ENCODE measurements at places on chromosomes 16 and 17. TPM values are rescaled to one million over a fixed set of nuclear protein-coding genes. Genes with fewer than 3 reads are reported as not detected.

The HSD11B2 gene
- not detected for total RNA-seq

- DNase-seq = no peak
Measured at GRCh38 chr17:278055-278675, 74.4 kb downstream of the RPH3AL start.

GRCh38 chr17:5822281-5823060 lies 238.2 kb upstream of the NLRP1 start:
- no peak for DNase-seq

DNA sequence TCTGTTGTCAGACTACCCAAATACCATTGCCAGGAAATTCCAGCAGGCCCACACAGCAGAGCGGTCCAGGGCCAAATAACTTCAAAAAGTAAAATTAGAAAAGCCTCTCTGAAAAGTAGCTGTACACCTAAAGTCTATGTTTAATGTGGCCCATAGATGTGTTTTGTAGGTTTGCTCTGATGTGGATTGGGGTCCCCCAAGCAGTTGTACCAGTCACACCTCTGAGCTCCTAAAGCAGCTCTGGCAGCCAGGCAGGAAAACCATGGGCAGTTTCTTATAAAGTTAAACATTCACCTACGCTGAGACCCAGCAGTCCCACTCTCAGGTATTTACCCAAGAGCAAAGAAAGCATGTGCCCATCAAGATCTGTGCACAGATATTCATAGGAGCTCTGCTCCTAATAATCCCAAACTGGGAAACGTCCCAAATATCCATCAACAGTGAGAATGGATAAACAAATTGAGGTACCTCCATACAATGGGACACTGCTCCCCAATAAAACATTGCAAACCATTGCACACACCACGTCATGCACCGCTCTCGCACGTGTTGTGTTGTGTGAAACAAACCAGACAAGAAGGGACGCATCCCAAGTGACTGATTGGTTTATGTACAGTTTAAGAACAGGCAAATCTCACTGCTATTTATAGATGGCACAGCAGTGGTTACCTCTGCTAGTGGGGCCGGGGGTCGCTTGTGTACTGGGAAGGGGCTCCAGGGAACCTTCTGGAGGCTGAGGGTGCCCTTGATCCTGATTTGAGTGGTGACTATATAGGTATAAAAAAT lies 15.8 kb upstream of the PRM1 start:
- DNase-seq = peak; percentile 74

- no peak for DNase-seq
Measured at GRCh38 chr16:20812510-20812909, 6.2 kb downstream of the REXO5 start.

DNA sequence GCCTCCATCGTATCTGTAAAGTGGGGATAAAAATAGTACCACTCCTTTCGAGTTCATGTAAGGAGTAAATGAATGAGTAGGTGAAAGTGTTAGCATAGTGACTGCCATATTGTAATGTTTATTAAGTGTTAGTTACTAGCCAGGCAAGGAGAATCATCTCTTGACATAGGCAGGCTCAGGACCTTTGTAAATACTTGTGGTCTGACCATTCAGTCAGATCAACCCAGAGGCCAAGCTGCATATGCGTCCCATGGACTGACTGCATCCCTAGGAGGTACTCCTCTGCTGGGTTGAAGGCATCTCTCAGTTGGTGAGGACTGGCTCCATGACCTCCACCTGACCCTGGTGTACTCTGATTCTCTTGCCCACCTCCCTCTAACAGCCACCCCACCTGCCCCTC lies 40.5 kb upstream of the CDRT4 start:
- no peak for DNase-seq

GRCh38 chr16:85258166-85258565 lies 145.9 kb upstream of the CIBAR2 start:
- no peak for DNase-seq

DNA sequence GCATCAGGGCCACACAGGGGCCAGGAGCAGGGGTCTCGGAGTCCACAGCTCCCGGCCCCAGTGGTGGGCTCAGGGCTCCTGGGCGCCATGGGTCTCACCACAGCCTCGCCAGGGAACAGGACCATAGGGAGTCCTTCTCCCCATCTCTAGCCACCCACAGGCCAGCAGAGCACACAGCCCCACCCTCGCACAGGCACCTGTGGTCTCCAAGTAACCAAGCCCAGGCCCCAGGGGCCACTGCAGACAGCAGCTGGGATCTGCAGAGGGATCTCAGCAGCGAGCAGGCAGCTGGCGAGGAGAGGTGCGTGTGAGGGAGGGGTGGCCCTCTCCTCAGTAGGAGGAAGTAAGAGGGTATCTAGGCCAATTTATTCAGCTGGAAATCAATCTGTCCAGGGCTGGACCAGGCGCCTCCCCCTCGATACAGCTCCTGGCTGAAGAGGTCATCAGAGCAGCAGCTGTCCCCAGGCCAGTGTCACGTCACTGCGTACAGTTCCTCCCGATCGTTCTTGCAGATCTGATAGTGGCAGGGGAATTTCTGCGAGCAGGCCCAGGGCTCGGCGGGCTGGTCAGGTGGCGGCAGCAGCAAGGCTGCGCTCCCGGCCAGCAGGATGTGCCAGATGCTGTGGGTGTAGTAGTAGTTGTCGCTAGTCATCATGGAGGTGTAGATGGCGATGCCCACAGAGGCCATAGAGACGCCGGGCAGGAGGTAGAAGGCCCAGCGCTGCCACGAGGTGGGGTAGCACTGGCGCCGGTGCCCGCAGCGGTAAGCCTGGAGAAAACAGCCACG lies 1.4 kb upstream of the MRPL28 start:
- DNase-seq = no peak

GRCh38 chr16:69523566-69524305 lies 42.0 kb upstream of the NFAT5 start:
- DNase-seq = no peak

The SPEM3 gene
- total RNA-seq = not detected

The NOD2 gene
- total RNA-seq = not detected

The CRYM gene
- total RNA-seq = 0.23 TPM

DNA sequence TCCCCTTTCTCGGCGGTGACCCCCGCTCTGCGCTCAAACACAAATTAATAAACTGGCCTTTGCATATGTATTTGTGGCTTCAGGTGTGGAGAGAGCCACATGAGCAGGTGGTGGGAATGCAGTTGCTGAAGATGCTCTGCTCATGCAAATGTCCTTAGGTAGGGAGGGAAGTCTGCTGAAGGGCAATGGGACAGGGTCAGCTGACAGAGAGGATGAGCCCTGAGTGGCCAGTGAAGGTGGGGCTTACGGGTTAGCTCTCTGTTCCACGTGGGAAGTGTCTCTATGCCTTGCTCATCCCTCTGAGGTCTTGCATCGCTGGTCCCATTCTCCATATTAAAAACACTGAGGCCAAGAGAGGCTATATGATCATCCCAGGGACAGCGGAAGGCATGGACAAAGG lies 74.2 kb upstream of the CCL1 start:
- DNase-seq = no peak

The ITGB4 gene
- 3.9 TPM for total RNA-seq

The NUBP1 gene
- 24.4 TPM for total RNA-seq

GRCh38 chr17:10798332-10798749 lies 5.6 kb downstream of the TMEM238L start:
- DNase-seq = no peak

- DNase-seq = no peak
Measured at GRCh38 chr17:1551741-1552140, 10.9 kb downstream of the PITPNA start.

GRCh38 chr16:53664724-53665345 lies 38.8 kb downstream of the RPGRIP1L start:
- no peak for DNase-seq

GRCh38 chr16:30557707-30557956 lies 542 bp downstream of the ZNF764 start:
- DNase-seq = no peak

The MBTD1 gene
- total RNA-seq = 39.1 TPM

DNA sequence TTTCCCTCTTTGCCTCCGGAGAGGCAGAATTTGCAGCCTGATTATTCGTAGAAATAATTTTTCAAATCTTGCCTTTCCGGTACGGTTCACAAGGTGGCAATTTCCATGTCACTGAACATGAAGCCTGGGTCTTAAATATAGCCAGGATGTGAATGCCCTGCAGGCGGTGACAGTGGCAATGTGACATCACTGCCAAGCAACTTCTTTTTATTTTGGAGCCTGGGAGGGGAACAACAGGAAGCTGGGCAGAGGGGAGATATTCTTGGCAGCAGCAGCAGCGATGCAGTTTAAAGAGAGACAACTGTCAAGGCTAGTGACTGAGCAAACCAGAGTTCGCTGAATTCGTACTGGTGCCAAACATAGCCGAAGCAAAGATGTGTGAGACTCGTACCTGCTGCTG lies 171.1 kb downstream of the SNX29 start:
- DNase-seq = peak; percentile 93

The ENPP7 gene
- 0.42 TPM for total RNA-seq

DNA sequence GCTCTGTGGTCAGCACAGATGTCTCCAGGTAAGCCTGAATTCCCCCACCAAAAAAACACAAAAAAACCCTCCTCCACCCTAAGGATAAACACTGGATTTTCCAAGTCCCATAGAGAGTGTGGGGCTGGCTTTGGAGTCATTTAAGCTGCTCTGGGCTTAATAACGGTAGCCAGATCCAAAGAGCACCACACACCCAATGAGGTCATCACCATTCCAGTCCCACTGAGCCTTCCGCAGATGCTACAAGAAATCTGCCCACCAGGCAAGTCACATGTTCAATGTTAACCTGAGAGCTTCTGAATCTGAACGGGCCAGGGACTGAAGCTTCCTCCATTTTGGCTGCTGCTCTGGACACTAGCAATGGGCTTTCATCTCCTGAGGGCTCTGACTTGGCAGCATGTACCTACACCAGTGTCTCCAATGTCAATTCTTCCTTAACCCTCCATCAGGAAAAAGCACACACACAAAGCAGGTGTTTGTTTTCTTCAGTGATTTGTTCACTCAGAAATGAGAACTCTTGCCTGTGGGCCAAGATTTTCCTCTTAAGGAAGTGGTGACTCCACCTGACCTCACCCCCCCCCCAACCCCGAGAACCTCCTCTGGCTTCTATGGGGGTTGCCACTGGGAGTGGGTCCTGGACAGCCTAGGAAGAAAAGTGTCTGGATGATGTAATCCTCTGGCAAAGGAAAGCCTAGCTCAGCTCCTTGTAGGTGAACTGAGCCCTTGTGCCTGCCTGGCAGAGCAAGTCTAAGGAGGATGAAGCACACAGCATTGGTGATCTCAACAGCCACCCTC lies 220.1 kb downstream of the FOXL1 start:
- no peak for DNase-seq

The TM4SF5 gene
- total RNA-seq = not detected

The TLCD2 gene
- not detected for total RNA-seq

DNA sequence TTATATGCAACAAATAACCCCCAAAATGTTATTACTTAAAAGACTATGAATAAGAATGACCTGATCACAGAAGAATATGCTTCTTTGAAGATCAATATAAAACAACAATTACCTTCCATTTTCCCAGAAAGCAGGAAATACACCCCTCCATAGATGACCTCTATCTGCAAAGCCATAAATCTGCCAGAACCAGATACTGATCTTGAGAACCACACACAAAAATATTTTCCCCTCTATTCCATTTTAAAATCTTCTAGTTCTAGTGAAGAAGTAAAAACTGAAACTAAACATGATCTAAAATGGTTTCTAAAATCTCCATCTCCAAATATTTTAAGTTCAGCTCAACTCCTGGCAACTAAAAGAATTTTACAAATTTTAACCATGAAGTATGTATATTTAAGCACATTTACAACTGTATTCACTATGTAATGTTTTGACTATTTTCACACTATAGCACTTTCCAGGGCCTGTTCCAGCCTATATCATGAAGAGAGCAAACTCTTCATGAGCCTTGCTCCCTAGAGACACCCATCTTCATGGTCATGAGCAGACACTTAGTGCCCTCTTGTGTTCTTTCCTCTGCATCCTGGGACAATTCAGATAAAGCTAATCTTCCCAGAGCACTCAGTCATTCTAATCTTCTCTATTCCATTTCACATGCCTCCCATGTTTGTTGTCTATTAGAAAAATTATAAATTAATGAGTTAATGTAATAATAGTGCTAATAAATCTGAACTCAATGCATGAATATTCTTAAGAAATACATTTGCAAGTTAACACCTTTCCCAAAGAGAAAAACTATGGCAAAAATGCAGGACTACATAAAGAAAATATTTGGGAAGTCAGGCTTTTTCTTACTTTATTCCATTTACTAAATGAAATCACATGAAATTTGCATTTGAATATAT lies 87.0 kb downstream of the HELZ start:
- peak; percentile 39 for DNase-seq

- no peak for DNase-seq
Measured at GRCh38 chr17:36817483-36818048, 119.7 kb upstream of the LHX1 start.

The STRADA gene
- total RNA-seq = 80.3 TPM

GRCh38 chr17:156094-156621 lies 18.8 kb downstream of the SCGB1C2 start:
- no peak for DNase-seq

DNA sequence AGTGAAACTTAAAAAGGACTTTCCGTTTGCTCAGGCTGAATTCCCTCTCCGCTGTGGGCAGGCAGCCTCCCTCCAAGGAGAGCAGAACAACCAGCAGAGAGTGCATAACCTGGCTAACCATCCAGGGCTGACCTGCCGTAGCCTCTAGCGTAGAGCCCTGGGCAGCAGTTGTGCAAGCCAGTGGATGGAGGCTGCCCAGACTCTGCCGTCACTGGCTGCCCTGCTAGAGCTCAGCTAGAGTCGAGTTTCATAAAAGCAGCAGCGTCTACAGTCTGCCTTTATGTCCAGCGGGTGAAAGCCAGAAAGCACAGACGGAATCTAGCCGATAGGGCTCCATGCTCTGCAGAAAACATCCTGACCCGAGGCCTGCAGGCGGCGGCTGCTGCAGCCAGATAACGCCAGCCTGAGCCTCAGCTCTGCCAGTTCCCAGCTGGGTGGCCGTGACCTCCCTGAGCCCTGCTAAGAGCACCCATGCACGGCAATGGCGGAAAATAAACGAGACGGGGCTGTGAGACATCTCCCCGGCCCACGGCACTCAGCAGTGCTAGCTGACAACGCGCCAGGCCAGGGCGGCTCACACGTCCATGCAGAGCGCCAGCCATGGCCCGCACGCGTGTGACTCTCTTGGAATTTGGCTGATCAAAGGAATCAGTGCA lies 231.3 kb downstream of the ENGASE start:
- DNase-seq = peak; percentile 46

DNA sequence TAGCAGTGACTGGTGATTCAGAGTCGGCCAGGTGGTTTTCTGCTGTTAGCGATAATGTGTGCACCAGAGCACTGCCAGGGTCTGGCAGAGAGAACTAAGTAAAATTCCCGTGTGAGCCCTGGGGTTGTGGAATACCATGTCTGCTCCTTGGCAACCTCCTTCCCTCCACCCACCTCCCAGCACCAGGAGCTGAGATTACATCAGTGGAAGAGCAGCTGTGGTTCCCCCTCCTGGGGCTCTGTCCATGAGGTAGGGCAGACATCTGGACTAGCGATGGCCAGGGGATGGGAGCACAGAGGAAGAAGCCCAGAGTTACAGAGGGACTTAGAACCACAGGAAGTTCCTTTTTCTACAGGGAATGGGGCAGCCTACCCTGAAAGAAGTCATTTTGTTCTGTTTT lies 15.8 kb downstream of the CLEC10A start:
- no peak for DNase-seq

The HBA1 gene
- not detected for total RNA-seq
